ENCODE measurements at places on chromosomes 3 and 15.

GRCh38 chr3:158842976-158843375 lies 41.1 kb downstream of the MFSD1 start:
- DNase-seq, result no peak

GRCh38 chr3:183538486-183538885 lies 17.0 kb downstream of the KLHL6 start:
- no peak for DNase-seq

GRCh38 chr3:9514956-9515355 lies 38.7 kb downstream of the LHFPL4 start:
- no peak for DNase-seq

GRCh38 chr3:67087788-67088187 lies 89.7 kb downstream of the KBTBD8 start:
- DNase-seq, result no peak

- DNase-seq, result peak; percentile 74
Measured at GRCh38 chr3:134544316-134544715, 58.5 kb downstream of the CEP63 start.
